ENCODE measurements at places on chromosomes 7 and 10.

DNA sequence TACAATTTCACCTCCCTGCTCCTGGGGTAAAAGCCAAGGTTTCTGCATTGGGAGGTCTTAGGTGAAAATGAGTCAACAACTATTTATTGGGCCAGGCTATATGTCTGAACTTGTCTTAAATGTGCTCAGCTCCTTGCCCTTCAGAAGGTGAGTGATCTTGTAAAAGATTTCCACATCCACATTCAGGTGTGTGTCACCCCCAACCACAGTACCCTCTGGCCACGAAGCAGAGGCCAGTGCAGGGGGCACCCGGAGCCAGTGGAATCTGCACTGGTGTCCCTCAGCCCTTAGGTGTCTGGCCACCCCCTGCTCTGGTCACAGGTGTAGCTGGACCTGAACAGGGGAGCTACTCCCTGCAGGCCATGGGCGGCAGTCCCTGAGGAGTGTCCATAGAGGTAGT is 198.5 kb downstream of the PAXIP1 start:
- DNase-seq, result no peak

GRCh38 chr7:53420550-53420949 is 385.1 kb downstream of the POM121L12 start:
- no peak for DNase-seq

- no peak for DNase-seq
These were observed 610.5 kb upstream of the PFKP start for GRCh38 chr10:2456834-2457233.

GRCh38 chr10:125001313-125002046 is 59.6 kb downstream of the ZRANB1 start:
- no peak for DNase-seq

DNA sequence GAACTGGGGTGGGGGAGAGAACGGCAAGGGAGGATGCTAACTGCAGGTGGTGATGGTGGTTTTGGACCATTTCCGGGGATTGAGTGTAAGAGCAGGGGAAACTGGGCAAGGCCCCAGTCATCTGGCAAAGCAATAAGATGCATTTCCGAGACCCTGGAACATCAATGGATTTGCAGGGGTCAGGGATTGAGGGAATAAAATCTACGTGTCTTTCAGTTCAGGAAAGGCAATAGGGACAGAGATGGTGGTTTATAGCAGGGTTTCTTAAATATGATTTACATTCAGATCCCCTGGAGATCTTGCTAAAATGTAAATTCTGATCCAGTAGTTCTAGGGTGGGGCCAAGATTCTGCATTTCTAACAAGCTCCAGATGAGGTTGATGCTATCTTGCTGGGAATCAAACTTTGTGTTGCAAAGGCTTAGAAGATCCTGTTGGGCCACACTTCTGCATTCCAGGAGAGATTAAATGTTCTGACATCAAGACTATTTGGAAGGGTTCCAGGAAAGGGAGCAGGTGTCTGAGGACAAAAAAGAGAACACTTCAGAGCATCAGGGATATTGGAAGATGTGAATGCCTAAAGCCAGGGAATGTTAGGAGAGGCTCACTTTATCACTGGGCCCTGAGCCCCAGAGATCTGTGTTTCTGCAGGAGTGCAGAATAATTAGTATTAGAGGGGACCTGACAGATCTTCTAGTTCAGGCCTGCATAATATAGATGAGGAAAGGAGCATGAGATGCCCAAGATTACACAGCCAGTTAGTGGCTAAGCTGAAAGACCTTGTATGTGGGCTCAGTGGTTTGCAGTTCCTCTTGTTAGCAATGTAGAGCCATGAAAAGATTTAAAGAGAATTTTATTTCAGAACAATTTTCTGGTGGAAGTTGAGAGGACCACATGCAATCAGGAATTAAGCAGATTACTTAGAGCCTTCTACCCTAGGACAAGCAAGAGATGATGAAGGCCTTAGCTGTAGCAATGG is 32.4 kb downstream of the BLNK start:
- no peak for DNase-seq

Data from NCI-H187 treated with DMSO at 0.1 percent for 48 hours (cell line).